ENCODE measurements at places on chromosomes 1 and 21.

- DNase-seq: no peak
Measured at GRCh38 chr21:39675590-39675989, 62.9 kb downstream of the B3GALT5 start.

- no peak for DNase-seq
Measured at GRCh38 chr1:53145619-53145941, 3.1 kb upstream of the SLC1A7 start.

- DNase-seq: no peak
Measured at GRCh38 chr1:18126616-18127015, 19.0 kb downstream of the IGSF21 start.

DNA sequence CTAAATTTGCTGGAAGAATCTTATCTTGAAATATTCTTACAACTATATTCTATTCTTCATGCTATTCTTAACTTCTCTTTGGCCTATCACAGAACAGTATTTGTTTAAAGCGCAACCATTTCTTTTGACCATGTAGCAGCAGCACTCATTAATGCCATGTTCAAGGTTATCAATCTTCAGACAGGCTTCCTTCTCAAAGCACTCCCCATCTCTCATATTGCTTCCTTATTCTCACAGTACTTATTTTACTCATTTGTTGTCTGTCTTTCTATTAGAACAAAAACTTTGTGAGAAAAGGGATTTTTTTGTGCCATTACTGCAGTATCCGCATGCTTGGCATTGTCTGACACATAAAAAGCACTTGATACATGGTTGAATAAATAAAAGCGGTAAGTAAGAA lies 89.7 kb downstream of the ATP1B1 start:
- DNase-seq: no peak

- DNase-seq: no peak
Measured at GRCh38 chr21:16620786-16621320, 891.1 kb downstream of the USP25 start.

Measured in uterus (tissue), 4 donors.